ENCODE measurements at places on chromosomes 3 and 15. TPM values are rescaled to one million over a fixed set of nuclear protein-coding genes. Genes with fewer than 3 reads are reported as not detected.

DNA sequence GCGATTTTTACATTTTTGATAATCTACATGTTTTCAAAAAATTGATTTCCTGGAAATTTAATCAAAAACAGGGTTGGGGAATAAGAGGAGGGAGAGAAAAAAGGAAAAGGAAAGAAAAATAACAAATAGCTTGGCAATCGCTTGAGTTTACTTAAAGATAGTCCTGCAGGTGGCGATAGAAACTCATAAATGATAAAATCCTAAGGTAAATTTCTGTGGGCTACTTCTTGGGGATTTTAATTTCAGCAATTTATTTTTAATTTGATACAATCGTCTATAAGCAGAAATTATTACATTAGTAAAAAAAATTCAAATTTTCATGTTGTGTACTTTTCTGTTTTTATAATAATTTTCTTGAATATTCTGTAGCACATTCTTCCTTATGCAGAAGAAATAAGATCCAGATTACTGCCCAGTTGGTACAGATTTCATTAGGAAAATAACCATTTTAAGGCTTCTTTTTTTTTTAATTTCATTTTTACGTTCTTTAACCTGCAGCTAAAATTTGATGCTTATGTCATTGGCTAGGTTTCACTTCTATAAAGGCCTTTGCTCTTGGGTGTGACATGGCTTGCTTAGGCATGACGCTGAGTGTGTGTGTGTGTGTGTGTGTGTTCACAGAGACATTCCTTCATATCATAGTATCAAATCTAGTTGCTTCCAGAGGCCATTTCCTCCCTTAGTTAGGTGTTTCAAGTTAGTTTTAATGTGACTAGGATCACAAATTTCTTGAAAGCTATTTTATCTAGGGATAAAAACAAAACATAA is 181.8 kb downstream of the MCTP2 start:
- H3K36me3 ChIP-seq, result peaks cover 5% of the 10 kb centered on the region
- no peak for DNase-seq
- H3K4me1 ChIP-seq, result no peaks in the 10 kb centered on the region
- no peaks in the 10 kb centered on the region for H3K27me3 ChIP-seq

DNA sequence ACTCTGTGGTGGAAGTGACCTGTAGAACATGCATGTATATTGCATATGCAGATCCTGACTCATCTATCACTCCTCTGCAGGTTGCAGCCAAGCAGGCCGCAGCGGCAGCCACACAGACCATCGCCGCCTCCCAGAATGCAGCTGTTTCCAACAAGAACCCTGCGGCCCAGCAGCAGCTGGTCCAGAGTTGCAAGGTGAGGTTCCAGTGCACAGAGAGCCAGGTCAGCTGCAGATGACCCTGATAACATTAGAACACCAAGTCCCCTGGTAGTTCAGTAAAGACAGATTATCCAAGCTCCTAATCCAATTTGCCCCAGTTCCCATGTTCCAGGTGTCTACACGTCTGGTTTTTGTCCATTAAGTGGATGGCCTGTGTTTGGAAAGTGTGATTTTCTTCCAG is 325.1 kb upstream of the TPM1 start:
- H3K27ac ChIP-seq, result no peak overlapping the region
- H3K4me3 ChIP-seq, result no peak overlapping the region
- DNase-seq, result no peak
- H3K36me3 ChIP-seq, result peaks cover 3% of the 10 kb centered on the region

DNA sequence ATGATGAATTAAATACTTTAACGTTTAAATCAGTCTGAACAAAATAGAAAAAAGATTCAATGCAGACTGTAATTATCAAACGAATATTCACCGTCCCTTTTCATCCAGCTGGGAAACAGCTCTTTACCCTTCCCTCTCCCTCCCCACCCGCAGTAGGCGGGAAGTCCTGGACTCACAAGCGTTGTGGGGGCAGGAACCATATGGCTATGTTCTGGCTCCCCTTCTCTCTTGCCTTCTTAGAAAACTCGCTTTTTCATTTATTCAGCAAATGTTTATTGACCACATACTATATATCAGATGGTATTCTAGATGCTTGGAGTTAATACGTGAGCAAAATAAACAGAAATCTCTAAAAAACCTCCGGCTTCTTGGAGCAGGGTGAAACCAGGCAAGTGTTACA is 715 bp upstream of the SCAPER start:
- no peak for DNase-seq
- H3K36me3 ChIP-seq, result no peaks in the 10 kb centered on the region
- peak overlapping the region; percentile 76 for H3K27ac ChIP-seq
- H3K4me3 ChIP-seq, result peak overlapping the region; percentile 93
- H3K27me3 ChIP-seq, result no peaks in the 10 kb centered on the region

- no peak overlapping the region for H3K4me3 ChIP-seq
- H3K4me1 ChIP-seq, result peaks cover 13% of the 10 kb centered on the region
- peaks cover 51% of the 10 kb centered on the region for H3K36me3 ChIP-seq
Observed at GRCh38 chr15:41836073-41836472, 2.6 kb upstream of the PLA2G4B start.

DNA sequence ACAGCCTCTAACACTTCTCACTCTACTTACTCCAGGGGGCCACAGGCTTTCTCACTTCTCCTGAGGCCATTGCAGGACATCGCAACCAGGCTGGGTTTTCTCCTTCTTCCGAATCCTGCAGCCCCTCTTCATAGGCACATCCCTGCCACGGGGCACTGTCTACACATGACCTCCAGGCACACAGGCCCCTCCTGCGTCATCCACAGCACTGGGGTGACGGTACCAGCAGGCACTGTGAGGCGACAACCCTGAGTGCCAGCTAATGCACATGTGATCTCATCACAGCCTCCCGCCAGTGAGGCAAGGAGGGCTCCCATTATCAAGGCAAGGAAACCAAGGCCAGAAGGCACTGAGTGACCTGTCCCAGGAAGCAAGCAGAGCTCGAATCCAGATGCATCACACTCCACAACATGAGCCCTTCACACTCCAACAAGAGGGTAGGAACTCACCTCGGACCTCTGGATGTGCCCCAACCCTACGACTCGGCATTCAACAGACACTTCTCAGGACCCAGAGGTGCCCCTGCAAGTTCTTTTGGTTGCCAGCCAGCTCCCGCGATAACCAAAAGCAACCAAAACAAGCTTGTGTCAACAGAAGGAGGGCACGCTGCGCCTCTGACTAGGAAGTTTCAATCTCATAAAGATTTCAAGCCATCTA is 16.7 kb downstream of the FAM174B start:
- no peaks in the 10 kb centered on the region for H3K36me3 ChIP-seq
- no peaks in the 10 kb centered on the region for H3K4me1 ChIP-seq
- no peak overlapping the region for H3K4me3 ChIP-seq
- no peak overlapping the region for H3K27ac ChIP-seq
- peaks cover 28% of the 10 kb centered on the region for H3K27me3 ChIP-seq

Gene TRIM59
- total RNA-seq, result 17.7 TPM

Gene FANCD2OS
- not detected for total RNA-seq

- H3K4me1 ChIP-seq, result peaks cover 7% of the 10 kb centered on the region
- no peak overlapping the region for H3K27ac ChIP-seq
- no peak overlapping the region for H3K4me3 ChIP-seq
- DNase-seq, result no peak
Observed at GRCh38 chr15:44654858-44655257, 8.6 kb downstream of the SPG11 start.

- DNase-seq, result no peak
- H3K27me3 ChIP-seq, result no peaks in the 10 kb centered on the region
- H3K4me1 ChIP-seq, result no peaks in the 10 kb centered on the region
- no peak overlapping the region for H3K4me3 ChIP-seq
- no peak overlapping the region for H3K27ac ChIP-seq
Observed at GRCh38 chr3:66317750-66318376, 97.1 kb downstream of the SLC25A26 start.

DNA sequence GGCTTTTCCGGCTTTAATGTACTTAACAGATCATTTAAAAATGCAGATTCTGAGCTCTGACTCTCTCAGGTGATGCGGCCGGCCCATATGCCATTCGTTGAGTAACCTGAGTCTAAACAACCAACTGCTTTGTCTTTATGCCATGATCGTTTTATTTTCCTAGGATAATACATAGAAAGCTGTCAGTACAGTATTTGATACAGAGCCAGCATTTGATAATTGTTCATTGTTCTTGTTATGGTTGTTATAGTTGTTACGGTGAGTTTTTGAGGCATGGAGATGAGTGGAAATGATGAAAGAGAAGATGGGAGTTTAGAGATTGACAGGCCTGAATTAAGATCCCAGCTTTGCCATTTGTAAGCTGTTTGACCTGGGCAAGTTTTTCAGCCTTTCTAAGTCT is 40.0 kb downstream of the TMEM45A start:
- DNase-seq, result no peak
- H3K36me3 ChIP-seq, result no peaks in the 10 kb centered on the region
- H3K4me1 ChIP-seq, result no peaks in the 10 kb centered on the region
- no peaks in the 10 kb centered on the region for H3K27me3 ChIP-seq
- no peak overlapping the region for H3K4me3 ChIP-seq
- H3K27ac ChIP-seq, result no peak overlapping the region

Gene IL17RC
- total RNA-seq, result 1.1 TPM

DNA sequence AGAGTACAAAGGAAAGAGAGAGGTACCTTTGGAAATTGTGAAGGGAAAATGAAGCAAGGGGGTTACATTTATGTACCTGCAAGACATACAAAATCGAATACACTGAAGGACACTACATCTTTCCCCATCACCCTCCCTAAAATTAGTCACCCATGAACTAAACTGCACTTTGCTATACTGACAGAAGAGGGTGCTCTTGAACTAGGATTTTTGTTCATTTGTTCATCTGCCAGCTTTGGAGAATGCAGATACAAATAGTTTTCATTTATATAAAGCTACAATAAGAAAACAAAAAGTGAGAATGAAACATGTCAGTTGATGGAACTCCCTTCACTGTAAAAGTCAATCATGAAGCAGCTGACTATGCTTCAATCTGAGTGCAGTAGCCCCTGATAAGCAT is 55.7 kb downstream of the PCCB start:
- H3K36me3 ChIP-seq, result peaks cover 5% of the 10 kb centered on the region
- H3K4me3 ChIP-seq, result no peak overlapping the region
- H3K27me3 ChIP-seq, result no peaks in the 10 kb centered on the region
- no peaks in the 10 kb centered on the region for H3K4me1 ChIP-seq
- no peak for DNase-seq

- H3K4me1 ChIP-seq, result peaks cover 11% of the 10 kb centered on the region
- H3K27me3 ChIP-seq, result no peaks in the 10 kb centered on the region
- H3K27ac ChIP-seq, result peak within 1 kb of the TSS; percentile 66
- peak; percentile 98 for DNase-seq
- H3K36me3 ChIP-seq, result peaks cover 8% of the 10 kb centered on the region
- H3K4me3 ChIP-seq, result peak within 1 kb of the TSS; percentile 74
Observed at GRCh38 chr3:66220602-66221377, at the start of gene SLC25A26. Gene SLC25A26, plus strand, starts transcription at chr3:66221001. Its CDS starts 94 bp downstream, at chr3:66221095.

- no peak for DNase-seq
- H3K27ac ChIP-seq, result no peak overlapping the region
- H3K4me1 ChIP-seq, result no peaks in the 10 kb centered on the region
Observed at GRCh38 chr3:143484846-143485512, 363.3 kb downstream of the SLC9A9 start.

DNA sequence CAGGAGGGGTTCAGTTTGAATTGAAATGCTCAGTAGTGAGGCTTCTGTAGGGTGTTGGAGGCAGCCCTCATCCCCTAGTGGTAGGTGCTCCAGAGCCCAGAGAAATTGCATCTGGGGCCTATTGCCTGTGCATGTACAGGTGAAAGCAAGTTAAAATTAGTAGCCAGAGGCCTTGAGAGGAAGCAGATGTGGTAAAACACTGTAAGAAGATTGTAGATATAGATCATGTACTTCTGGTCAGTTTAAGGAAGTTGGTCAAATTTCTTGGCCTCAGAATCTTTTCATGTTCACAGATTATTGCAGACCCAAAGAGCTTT is 34.6 kb downstream of the IGSF10 start:
- H3K27me3 ChIP-seq, result no peaks in the 10 kb centered on the region
- H3K4me3 ChIP-seq, result no peak overlapping the region
- H3K36me3 ChIP-seq, result no peaks in the 10 kb centered on the region
- no peaks in the 10 kb centered on the region for H3K4me1 ChIP-seq
- no peak for DNase-seq

GRCh38 chr3:135997554-135998320 is 32.2 kb downstream of the PPP2R3A start:
- no peaks in the 10 kb centered on the region for H3K27me3 ChIP-seq
- H3K4me3 ChIP-seq, result no peak overlapping the region
- H3K4me1 ChIP-seq, result no peaks in the 10 kb centered on the region

Gene ANKUB1
- total RNA-seq, result not detected

- no peak for DNase-seq
- no peak overlapping the region for H3K4me3 ChIP-seq
- no peak overlapping the region for H3K27ac ChIP-seq
- H3K27me3 ChIP-seq, result no peaks in the 10 kb centered on the region
Observed at GRCh38 chr3:134076851-134077250, 47.1 kb upstream of the SLCO2A1 start.

DNA sequence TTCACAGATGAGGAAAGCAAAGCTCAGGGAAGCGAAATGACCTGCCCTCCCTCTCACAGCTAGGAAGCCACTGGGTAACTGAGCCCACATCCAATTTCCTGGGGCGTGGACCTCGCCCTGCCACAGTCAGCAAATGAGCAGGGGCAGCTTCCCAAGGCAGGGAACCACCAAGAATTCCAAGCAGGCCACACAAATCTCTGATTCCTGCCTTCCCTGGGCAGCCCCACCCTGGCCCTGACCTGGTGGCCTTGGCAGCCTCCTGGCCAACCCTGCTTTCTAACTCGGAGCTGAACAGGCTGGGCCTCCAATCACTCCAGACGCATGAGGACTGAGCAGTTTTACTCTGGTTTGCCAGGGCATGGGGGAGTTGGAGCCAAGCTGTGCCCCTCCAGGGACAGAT is 203.7 kb upstream of the TLE3 start:
- no peak overlapping the region for H3K4me3 ChIP-seq
- H3K4me1 ChIP-seq, result peaks cover 20% of the 10 kb centered on the region
- H3K36me3 ChIP-seq, result no peaks in the 10 kb centered on the region
- no peak for DNase-seq
- no peaks in the 10 kb centered on the region for H3K27me3 ChIP-seq

Data from T-cell (primary cell).